ENCODE measurements at places on chromosomes 7 and 10. TPM values are rescaled to one million over a fixed set of nuclear protein-coding genes. Genes with fewer than 3 reads are reported as not detected.

Gene LYZL2
- total RNA-seq, result not detected

Gene KNDC1
- total RNA-seq, result 1.6 TPM

Gene CALHM2
- 23.7 TPM for total RNA-seq

Gene LIPK
- total RNA-seq, result not detected

Gene THNSL1
- total RNA-seq, result 4.7 TPM

Gene TMEM184A
- 2.4 TPM for total RNA-seq

Gene SPDYE6
- total RNA-seq, result not detected

Gene DOCK1
- total RNA-seq, result 124 TPM

Gene LEP
- total RNA-seq, result under 0.01 TPM

Gene CCDC172
- not detected for total RNA-seq

Gene CALY
- total RNA-seq, result not detected

Gene GJD4
- total RNA-seq, result not detected

Gene TEX47
- total RNA-seq, result not detected

Gene NUTM2A
- total RNA-seq, result 3.9 TPM

Gene RBM20
- total RNA-seq, result not detected

Gene MLXIPL
- not detected for total RNA-seq

Gene ADARB2
- not detected for total RNA-seq

Gene HOXA4
- total RNA-seq, result 0.43 TPM

Gene CDHR3
- total RNA-seq, result 0.39 TPM

Gene METTL27
- 8.2 TPM for total RNA-seq

Gene SLC26A4
- total RNA-seq, result 0.11 TPM

Gene EVX1
- total RNA-seq, result not detected

Gene ZNF716
- total RNA-seq, result not detected

Gene LIMK1
- 48.9 TPM for total RNA-seq

Gene TRIM4
- total RNA-seq, result 27.3 TPM

Gene NPY
- not detected for total RNA-seq

Gene SDHAF3
- total RNA-seq, result 3.5 TPM

Gene TAC1
- not detected for total RNA-seq

Gene LLCFC1
- not detected for total RNA-seq

All from placental epithelial cell (primary cell).